Erythroblast (primary cell): ENCODE measurements at places on chromosomes 13 and 19.
A peak's percentile ranks its signal among the peaks of the same experiment; 100 is the strongest.

DNA sequence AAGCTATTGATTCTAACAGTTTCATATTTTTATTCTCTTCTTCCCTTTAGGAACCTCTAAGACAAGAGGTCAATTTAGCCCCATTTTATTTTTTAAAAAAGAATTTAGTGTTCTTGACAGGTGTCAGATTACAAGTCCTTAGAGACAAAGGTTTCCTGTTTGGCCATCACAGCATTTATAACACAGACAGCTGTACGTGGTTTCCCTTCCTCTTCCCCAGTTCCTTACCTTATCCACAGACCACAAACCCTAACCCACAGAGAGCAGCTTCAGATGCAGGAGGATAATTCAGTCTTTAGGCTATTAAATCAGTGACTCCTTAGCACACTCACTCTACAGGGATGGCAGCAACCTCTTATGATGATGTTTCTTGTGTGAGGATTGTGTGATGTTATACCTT, 1210.1 kb downstream of the DIAPH3 start:
- no peak for DNase-seq

DNA sequence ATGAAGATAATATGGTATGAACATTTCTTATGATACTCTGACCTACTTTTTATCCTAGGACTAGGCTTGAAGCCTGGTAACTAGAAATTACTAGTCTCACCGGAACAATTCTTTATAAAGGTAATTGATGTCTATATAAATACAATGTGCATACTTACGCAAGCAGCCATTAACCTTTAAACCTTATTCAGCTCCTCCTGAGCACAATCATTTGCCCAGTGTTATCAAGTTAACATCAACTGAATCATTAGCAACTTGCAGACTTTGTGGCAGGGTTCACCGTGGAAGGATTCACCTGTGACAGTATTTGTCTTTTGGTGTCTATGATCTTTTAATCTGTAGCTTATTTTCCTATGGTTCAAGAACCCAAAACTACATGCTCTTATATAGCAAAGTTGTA, 508.6 kb upstream of the KLHL1 start:
- no peak for DNase-seq

DNA sequence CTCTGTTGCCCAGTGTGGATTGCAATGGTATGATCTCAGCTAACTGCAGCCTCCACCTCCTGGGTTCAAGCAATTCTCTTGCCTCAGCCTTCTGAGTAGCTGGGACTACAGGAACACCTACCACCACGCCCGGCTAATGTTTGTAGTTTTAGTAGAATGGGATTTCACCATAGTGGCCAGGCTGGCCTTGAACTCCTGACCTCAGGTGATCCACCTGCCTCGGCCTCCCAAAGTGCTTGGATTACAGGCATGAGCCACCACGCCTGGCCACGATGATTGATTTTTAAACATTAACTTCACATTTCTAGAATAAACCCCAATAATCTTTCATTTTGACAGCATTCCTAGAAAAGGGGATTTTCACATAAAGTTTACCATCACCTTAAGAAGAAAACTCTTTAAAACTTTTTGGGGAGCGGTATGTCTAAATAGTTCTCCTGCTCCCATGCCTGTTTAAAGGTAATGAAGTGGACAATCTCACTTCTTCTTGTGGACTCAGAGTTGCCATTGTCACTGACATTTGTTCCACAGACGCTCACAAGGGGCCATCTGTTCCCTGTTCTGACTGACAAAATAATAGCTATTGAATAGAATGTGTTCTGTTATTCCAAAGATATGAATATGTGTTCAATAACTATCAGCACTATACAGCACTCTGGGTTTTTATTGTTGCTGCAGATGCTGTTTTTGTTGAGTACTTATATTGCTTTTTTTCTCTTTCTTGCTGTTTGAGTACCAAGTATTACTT, 66.1 kb upstream of the C1QTNF9B start:
- DNase-seq = no peak

DNA sequence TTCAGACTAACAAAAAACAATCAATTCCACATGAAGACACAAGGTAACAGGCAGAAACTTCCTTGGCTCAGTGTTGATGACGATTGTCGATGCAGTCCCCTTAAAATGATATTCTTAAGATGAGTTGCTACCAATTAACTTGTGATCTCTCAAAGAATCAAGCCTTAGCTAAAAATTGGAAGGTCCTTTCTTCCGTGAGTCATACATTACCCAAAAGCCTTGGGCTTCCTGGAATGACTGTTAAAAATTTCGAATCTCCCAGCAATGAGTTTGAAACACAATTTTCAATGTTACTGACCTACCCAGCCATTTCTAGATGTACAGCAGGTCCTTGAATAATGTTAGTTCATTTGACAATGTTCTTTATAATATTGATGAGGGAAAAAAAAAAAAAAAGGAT, 28.0 kb upstream of the RB1 start:
- DNase-seq = no peak

DNA sequence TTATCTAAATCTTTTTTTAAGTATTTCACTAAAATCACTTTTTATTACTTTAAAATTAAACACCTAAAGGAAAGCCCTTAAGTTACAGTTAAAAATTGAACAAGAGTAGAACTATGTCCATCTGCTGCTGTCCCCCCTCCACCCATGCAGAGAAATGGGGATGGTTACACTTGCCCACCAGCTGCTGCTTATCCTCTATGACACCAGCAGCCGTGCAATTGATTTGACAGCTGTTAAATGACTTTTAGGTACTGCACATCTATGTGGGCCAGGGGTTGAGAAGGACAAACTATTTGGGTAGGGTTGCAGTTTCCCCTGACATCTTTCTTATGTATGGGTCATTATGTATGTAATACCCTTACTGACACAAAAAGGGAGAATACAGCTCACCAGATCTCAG, 77.2 kb downstream of the TBC1D4 start:
- no peak for DNase-seq

GRCh38 chr13:39051157-39051556, 12.9 kb downstream of the NHLRC3 start:
- DNase-seq = peak; percentile 43

GRCh38 chr13:91045351-91046034, 302.0 kb upstream of the MIR17HG start:
- peak; percentile 6 for DNase-seq

DNA sequence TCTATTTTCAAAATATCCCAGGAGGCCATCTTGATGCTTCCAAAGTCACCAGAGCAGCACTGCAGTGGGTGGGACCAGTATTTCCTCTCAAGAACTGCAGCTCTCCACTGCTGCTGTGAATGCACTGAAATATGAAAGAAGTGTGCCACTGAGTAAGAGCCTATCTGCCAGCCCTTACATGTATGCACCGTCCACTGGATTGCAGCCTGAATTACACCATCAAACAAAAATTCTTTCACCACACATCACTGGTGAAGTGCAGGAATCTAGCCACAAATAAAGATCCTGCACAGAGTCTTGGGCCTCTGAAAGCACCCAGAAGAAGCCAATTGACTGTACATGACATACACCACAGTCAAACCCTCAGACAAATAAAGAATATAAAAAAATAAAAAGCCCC, 249.0 kb downstream of the LHFPL6 start:
- DNase-seq = no peak

DNA sequence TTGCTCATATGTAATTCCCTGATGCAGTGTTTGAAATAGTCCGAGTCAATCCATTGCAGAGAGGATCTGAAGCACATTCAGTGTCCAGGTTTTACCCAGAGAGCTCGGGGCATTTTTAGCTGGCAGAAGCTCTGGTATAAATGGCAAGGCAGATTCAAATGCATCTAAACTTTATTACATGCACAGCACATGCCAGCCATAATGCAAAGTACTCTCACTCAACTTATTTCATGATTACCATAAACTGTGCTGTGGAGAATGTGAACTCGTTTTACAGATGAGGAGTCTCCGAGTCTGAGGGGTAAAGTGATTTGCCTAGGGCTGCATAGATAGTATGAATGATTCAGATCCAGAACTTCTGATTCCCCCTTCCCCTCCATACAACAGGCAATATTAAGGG, 13.5 kb upstream of the CBY2 start:
- DNase-seq = no peak

- no peak for DNase-seq
Observed at GRCh38 chr13:34617473-34618083, 324.5 kb upstream of the NBEA start.

GRCh38 chr13:32390048-32390447, 37.9 kb downstream of the N4BP2L1 start:
- no peak for DNase-seq

- no peak for DNase-seq
Observed at GRCh38 chr13:48660361-48661076, 6.8 kb downstream of the CYSLTR2 start.
